Psoas muscle (tissue), 8 donors: ENCODE measurements at places on chromosomes 11 and 22. TPM values are rescaled to one million over a fixed set of nuclear protein-coding genes. Genes with fewer than 3 reads are reported as not detected.

GRCh38 chr11:76554767-76555166 is 109.9 kb downstream of the EMSY start:
- no peak for DNase-seq

GRCh38 chr11:2156416-2157182 is 4.4 kb downstream of the INS start:
- peak; percentile 87 for DNase-seq

DNA sequence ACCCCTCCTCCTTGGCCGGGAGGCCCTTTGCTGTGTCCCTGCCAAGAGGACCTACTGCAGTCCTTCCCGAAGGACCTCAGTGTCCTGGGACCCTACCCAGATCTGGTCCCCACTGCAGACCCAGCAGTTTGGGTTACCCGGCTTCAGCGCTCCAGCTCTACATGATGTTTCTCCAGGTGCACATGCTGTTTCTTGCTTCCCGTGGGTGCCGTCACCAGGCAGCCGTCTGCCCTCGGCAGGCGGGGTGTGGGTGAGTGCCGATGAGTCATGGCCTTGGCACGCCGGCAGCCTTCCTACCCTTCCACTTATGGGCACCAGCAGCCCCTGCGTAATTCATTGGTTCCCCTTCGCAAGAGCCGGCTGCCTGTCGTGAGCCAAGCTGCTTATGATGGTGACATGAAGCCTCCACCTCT is 101.8 kb downstream of the BCR start:
- DNase-seq: peak; percentile 64

GRCh38 chr22:30332551-30332950 is 5.8 kb upstream of the TBC1D10A start:
- DNase-seq: no peak

The KCNK7 gene
- 0.99 TPM for polyA plus RNA-seq

DNA sequence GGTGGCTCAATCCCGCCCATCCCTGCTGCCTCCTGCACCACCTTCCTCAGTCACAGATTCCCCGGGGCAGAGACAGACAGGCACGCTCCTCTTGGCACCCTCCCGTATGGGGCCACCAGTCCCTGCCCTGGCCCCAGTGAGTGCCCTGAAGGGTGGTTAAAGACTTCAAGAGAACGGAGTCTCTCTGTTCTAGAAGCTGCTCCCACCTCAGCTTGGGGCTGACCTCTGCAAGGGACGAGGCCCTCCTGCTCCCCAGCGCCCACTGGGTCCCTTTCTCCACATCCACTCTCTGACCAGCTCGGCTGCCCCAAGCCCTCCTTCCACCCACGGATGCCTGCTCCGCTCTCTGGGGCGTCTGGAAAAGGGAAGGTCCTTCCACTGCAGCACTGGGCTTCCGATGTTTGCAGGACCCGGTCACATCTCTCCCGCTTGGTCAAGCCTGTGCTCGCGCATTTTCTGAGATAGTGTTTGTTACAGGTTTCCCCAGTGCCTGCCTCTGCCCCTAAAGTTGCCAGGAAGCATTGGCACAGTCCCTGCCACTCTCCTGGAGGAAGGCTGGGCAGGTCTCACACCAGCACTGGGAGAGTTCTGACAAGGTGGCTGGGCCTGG is 1487.9 kb downstream of the TBC1D22A start:
- no peak for DNase-seq

GRCh38 chr22:28658448-28658847 is 21.2 kb downstream of the TTC28 start:
- no peak for DNase-seq

DNA sequence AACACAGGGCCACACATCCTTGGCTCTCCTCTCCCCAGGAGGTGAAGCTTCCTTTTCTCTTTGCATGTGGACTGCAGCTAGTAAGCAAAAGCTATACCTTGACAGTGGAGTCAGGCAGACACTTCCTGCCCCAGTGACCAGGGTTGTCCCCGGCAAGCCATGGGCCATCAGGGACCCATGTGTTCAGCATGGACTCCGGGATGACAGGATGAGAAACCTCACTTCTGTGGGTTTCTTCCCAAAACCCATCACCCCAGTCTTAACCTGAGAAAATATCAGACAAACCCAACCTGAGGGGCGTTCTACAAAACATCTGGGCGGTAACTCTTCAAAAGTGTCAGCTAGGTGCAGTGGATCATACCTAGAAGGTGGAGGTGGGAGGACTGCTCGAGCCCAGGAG is 40.2 kb downstream of the GNB1L start:
- DNase-seq: no peak

DNA sequence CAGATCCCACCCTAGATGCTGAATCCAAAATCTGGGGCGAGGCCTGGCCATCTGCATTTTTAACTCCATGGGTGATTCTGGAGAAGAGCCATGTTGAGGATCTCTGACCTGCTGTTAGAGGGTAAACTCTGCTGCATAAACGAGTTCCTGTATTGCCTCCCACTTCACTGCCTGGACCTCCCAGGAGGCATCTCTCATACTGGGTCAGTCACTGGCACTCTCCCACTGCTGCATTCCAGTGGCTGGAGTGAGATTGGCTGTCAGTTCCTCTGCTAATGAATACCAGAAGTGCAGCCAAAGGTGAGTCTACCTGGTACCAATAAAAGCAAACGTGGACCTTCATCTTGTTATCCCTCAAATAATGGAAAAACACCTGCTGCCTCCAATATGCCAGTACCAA is 10.3 kb downstream of the POLDIP3 start:
- DNase-seq: no peak

DNA sequence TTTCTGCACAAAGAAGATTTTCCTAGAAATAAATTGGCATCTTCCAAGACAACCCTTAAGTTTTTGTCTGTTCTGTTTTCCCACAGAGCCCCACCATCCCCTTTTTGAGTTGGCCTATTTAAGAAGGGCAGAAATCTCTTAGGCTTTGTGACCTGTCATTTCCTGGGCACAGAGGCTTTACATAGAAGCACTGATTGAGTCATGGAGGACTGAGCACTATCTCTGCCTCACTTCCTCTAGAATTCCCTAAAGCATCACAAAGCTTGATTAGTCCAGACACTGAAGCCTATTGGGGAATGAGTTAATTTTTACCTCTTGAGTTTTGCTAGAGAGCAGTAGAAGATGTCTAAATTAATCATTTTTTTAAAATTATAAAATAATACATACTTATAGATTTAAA is 25.4 kb downstream of the TRIM44 start:
- no peak for DNase-seq

GRCh38 chr11:83909579-83910534 is 623.7 kb upstream of the CCDC90B start:
- no peak for DNase-seq

DNA sequence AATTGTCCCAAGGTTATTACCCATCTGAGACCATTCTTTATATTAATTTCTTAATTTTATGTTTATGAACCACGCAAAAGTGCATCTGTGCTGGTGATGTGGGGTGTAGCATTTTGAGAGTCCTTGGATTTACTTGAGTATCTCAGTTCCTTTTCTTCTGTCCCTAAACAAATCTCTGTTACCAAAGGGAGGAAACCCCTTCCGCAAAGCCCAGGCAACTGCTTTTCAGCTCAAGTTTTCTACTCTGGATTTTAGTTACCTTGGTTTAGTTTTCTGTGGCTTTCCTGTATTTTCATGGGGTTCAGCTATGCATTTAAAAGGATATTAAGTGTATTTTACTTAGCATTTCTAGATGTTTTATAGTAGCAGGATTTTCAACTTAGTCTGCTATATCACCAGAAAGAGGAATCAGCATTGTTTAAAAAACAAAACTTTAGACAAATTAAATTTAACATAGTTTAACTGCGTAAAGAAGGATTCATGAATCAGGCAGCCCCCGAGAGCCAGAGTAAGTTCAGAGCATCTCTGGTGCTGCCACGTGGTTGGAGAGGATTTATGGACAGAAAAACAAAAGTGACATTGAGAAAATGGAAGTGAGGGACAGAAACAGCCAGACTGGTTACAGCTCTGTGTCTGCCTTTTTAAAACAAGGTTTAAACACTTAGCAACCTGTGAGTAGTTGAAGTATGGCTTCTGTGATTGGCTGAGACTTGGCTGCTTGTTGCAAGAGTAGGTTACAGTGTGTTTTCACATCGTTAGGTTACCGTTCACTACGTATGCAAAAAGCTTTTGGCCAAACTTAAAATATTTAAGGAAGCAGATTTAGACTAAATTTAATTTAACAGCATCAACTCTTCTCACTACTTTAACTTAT is 9.6 kb downstream of the ADM start:
- DNase-seq: no peak

The TYR gene
- not detected for polyA plus RNA-seq

The MFRP gene
- 0.01 TPM for polyA plus RNA-seq

- DNase-seq: peak; percentile 44
Observed at GRCh38 chr11:3156282-3156660, 8.8 kb downstream of the OSBPL5 start.

The ZNF195 gene
- 14.8 TPM for polyA plus RNA-seq

DNA sequence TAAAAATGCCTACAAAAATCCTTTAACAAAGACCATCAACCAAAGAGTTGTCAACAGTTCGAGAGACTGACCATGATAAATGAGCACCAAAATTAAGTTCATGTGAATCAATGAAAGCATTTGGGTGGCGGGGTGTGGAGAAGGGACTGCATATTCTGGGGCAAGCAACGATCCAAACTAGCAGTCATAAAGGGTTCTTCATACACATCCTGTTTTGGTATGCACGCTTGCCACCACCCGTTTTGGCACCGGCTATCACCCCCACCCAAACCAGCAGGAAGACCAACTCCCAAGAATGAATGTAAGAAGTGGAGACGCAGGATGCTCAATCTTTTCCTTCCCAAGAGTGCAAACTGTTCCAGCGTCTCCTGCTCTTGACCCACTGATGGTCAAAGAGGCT is 80.8 kb downstream of the SGSM3 start:
- no peak for DNase-seq

GRCh38 chr11:57547854-57548377 is 10.5 kb downstream of the SMTNL1 start:
- DNase-seq: no peak

DNA sequence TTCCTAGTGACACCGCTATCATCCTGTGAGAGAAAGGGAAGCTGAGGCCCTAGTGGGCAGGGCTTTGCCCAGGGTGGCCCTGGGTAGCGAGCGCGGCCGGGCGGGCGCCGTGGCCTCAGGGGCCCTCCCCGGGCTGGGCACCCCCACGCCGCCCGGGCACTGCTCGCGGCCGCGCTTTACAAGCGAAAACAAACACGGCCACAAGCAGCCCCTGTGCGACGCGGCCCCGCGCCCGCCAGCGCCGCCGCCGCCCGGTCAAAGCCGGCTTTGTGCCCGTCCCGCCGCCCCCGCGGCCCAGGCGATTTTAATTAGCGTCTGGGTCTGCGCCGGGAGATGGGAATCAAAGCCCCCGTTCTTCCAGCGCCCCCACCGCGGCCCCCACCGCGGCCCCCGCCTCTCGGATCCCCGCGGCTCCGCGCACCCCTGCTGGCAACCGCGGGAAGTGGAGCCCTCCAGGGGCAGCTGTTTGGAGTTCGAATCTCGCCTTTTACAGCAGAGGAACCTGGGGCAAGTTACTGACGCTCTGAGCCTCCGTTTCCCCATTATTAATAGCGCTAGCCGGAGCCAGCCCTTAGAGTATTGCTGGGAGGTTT is 47.9 kb downstream of the CHRDL2 start:
- DNase-seq: peak; percentile 61

- no peak for DNase-seq
Observed at GRCh38 chr11:83037877-83038276, 33.8 kb downstream of the RAB30 start.

DNA sequence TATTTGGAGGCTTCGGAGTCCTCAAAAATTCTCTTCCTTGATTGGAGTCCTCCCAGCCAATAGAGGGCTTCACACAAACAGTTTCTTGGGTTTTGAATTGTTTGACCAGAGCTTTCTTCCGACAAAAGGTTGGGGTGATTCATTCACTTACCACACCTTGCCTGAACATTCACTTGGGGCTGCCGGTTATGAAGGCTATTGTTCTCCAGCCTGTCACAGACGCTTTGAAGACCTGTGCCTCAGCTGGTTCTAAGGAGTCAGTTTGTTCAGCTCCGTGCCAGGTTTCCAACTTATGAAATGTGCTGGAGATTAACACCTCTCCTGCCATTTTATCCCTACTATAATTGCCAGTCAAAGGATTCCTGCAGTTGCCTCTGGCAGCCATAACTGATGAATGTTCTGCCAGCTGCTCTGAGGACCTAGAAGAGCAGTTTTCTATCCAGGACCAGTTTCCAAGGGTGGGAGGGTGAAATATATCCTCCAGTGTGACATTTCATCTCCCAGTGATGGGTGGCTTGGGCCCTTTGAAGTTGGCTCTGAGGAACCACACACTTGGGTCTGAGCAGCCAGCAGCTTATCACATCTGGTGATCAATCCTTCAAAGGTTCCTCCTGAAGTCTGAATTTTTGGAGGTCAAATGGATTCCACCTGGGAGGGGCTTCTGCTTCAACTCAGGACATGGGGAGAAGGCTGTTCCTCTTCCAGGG is 31.4 kb downstream of the LIMK2 start:
- DNase-seq: no peak

- peak; percentile 78 for DNase-seq
Observed at GRCh38 chr11:65558930-65559509, 861 bp upstream of the LTBP3 start.

The TREH gene
- polyA plus RNA-seq: 0.17 TPM

DNA sequence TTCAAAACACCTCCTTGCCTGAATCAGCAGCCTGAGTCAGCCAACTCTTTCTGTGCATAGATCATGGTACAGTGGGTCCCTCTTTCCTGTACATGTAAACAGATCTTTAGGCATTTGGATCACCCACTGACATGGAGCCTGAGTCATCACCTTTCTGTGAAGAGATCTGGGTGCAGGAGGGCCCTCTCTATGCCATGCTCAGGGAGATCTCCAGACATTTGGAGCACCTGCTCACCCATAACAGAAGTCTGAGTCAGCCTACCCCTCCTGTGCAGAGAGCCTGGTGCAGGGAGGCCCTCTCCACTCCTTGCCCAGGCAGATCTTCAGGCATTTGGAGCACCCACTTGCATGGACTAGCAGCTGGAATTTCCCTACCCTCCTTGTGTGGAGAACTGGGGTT is 56.2 kb upstream of the GLYAT start:
- DNase-seq: no peak

GRCh38 chr22:18145676-18146388 is 4.1 kb upstream of the USP18 start:
- DNase-seq: no peak

DNA sequence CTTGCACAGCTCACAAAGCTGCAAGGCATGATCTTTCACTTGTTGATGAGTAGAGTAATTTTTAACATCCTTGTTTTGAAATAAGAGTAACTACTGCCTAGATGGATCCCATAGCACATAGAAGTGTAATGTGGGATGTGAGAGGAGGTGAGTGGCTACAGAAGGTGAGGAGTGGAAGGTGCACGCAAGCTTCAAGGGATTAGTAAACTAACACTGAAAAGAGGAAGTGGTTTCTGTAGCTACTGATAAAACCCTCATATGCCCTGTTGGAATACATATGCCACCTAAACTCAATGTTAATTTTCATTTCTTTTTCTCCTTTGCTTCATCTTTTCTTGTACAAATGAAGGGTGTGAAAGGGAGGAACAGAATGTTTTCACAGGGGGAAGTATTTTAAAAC is 22.0 kb upstream of the CTSC start:
- DNase-seq: no peak

GRCh38 chr22:33302049-33302545 is 243.9 kb upstream of the SYN3 start:
- DNase-seq: peak; percentile 81

GRCh38 chr11:6206456-6207180 is 1.3 kb downstream of the C11orf42 start:
- no peak for DNase-seq

The LAYN gene
- polyA plus RNA-seq: 8.4 TPM

GRCh38 chr22:19523240-19524169 is 705 bp downstream of the CLDN5 start:
- no peak for DNase-seq

- no peak for DNase-seq
Observed at GRCh38 chr11:434496-434895, 7.3 kb downstream of the ANO9 start.

The ESRRA gene
- 274 TPM for polyA plus RNA-seq
